Panc1 (cell line): ENCODE measurements at places on chromosomes 2 and 18.
A peak's percentile ranks its signal among the peaks of the same experiment; 100 is the strongest.

GRCh38 chr2:234691214-234691575 is 194.3 kb upstream of the ARL4C start:
- no peak for DNase-seq

DNA sequence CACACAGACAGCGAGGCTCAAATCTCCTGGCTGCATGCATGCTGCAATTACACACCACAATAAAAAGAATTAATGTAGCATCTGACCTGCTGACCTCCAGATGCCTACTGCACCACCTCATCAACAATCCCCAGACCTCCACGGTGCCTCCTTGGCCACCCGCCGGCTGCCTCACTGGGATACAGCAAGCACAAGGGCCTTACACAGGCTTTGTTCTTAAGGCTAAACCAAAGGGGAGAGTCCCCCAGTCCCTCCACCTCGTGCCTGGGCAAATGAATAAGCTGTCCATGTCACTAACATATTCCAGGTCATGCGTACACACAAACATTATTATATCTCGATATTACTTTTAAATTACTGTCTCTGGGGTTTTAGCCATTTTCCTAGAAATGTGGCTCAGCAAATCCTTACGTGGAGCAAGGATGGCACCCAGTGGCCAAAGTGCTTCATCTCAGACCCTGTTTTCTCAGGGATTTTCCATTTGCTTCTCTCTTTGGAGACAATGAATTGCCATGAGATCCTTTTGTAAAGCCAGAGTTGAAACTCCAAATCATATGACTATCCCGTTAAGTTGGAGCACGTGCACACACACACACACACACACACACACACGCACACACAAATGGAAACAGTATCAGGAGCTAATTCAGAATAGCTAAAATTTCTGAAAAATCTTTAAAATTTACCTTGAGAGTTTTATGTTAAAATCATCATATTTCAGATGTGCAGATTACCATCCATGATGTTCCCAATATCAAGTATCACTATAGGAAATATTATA is 313.8 kb downstream of the PDE11A start:
- peak; percentile 8 for DNase-seq

DNA sequence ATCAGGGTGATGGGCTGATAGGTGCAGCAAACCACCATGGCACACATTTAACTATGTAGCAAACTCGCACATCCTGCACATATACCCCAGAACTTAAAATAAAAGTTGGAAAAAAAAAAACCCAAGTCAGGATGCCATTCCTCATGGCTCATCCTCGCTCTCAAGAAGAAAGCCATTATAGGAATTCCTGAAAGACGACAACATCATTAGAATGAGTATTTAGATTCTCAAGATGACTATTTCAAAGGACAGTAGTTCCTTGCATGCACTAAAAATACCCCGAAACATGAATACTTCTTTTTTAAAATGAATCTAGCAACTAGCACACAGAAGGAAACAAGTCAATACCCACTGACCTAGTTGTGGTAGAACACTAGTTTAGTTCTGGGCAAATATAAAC is 285.8 kb upstream of the REV1 start:
- DNase-seq, result no peak

- peak; percentile 54 for DNase-seq
These were observed 101.2 kb downstream of the KCTD18 start for GRCh38 chr2:200408428-200409316.

GRCh38 chr2:233789554-233789953 is 11.4 kb downstream of the MROH2A start:
- DNase-seq, result no peak

DNA sequence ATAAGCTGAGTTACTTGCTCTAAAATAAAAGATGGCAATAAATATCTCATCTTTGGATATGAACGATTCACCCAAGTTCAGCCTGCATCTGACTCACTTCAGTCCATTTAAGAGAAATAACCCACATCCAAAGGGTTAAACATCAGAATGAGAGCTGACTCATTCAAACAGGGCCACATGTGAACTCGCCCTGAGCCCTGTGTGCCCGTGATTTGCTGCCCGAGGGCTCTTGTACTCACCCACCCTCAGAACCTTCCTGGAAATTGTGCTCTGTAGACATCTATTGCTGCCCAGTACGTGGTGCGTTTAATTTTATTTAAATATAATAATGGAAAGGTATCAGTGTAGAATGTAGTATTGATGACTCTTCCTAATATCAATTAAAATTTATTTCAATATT is 66.9 kb upstream of the RBM44 start:
- DNase-seq, result no peak

- no peak for DNase-seq
These were observed 119.7 kb upstream of the SMAD2 start for GRCh38 chr18:48050176-48050575.

- DNase-seq, result no peak
These were observed 76.1 kb upstream of the RNU4ATAC start for GRCh38 chr2:121454549-121455090.

- no peak for DNase-seq
These were observed 1.8 kb upstream of the CDH2 start for GRCh38 chr18:28178720-28179119.

- peak; percentile 75 for DNase-seq
These were observed 84.3 kb downstream of the EFEMP1 start for GRCh38 chr2:55839182-55839819.

DNA sequence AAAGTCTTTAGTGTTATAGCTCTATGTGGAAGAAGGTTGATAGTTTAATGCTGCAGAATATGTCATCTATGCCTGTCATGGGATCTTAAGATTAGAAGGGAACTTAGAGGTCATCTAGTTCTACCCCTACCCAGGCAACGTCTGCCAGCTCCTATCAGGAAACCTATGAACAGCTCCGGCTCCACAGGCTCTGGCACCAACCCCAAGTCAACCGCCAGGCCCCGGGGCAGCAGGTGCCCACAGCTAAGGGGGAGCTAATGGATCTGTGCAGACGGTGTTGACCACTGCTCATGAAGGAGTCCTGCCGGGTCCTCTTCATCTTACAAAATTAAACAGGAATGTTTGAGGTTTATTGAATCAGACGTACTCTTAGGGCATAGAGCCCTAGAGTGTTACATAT is 440.8 kb upstream of the KLHL29 start:
- no peak for DNase-seq

- no peak for DNase-seq
These were observed 403.6 kb upstream of the RAB6C start for GRCh38 chr2:129575880-129576279.

DNA sequence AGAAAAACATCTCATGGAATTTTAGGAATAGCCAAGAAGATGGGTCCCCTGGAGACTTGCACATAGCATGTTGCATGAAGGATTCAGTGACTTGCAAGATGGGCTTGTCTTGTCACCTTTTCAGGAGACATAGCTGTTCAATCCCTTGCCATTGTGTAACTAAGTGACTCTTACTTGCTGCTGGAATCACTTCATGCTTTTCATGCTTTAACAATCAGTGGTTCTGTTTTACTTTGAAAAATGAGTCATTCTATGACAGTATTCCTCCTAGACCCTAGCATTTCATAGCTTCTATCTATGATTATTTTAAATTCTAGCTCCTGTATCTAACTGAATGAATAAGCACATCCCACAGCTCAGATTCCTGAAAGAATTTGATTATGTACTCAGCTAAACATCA is 2.8 kb downstream of the KYNU start:
- DNase-seq, result no peak
